ENCODE measurements at places on chromosomes 6 and 20.

DNA sequence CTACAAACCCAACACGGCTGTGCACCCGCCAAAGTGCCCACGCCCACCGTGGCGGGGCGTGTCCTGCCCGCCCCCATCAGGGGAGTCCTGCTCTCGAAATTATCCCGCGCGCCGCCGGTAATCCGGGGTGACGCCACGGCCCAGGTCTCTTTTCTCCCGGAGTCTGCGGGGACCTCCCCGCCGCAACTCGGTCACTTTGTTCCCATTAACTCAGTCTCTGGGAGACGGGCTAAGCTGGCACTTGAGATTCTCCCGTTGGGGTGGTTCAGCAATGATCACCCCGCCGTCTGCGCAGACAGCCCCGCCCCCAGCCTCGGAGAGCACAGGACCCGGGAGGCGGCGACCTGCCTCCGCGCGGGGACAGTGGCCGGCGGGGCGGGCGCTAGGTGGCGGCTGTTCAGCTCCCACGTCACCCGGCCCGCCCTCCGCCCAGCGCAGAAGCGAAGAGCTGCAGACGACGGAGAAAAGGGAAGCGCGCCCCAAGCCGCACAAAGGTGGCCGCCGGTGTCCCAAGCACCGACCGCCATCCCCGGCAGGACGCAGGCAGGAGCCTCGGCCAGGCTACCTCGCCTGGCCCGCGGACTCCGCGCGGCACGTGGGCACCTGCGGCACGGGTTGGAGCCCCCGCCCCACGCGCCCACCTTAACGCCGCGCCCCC lies 31.5 kb downstream of the SF3B5 start:
- peak; percentile 95 for DNase-seq

DNA sequence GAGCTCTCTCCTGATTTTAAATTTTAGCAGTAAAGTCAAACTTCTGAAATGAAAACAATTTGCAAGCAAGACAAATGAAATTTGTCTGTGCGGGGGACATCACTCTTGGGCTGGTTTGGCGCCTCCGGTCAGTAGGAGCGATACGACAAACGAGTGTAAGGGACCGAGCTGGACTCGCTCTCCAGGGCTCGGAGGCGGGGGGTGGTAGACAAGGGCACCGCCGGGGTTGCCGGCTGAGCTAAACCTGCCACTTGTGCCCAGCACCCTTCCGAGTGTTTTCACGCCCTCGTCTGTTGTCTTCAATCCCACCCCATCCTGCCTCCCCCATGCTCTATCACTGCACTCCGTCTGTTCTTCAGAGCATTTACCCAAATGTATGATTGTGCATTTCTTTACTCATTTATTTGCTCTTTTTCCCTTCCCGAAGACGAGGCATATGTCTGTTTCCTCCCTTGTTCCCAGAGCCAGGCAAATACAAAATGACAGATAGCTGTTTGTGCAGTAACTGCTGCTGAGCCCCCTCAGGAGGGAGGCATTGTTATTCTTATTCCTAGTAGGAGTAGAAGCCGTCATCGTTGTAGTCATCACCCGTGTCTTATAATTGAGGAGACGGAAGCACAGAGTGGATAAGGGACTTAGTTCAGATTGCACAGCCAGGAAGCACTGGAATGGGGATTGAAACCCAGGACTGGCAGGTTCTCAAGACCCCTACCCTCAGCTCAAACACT lies 62.8 kb upstream of the APCDD1L start:
- DNase-seq, result no peak

GRCh38 chr6:118367314-118367713 lies 180.8 kb upstream of the PLN start:
- DNase-seq, result no peak

GRCh38 chr20:2865630-2866029 lies 7.7 kb upstream of the PTPRA start:
- DNase-seq, result no peak

- DNase-seq, result no peak
Observed at GRCh38 chr6:167501831-167502385, 177.0 kb downstream of the TTLL2 start.

GRCh38 chr6:20458027-20458894 lies 56.6 kb downstream of the E2F3 start:
- no peak for DNase-seq

DNA sequence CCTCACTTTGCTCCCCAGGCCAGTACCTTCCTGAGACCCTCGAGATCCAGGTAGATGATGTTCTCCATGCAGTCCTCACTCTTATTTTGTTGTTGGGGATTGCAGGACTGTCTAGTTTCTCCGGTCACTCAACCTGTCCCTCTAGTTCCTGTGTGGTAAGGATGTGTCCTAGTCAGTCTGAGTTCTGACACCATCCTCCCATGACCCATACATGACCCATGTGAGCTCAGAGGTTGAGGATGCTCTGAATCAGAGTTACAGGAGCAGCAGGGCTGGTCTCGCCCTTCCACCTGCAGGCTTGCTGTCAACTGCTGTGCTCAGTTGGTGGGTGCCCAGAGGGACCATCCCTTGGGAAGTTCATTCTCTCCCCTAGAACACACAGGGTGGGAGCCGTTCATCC lies 11.9 kb upstream of the CST8 start:
- DNase-seq, result no peak

GRCh38 chr20:62350629-62351422 lies 16.3 kb downstream of the LAMA5 start:
- DNase-seq, result no peak

- DNase-seq, result no peak
Observed at GRCh38 chr6:149134511-149134933, 183.0 kb upstream of the TAB2 start.

- DNase-seq, result no peak
Observed at GRCh38 chr20:23415959-23416583, 5.2 kb downstream of the NAPB start.

DNA sequence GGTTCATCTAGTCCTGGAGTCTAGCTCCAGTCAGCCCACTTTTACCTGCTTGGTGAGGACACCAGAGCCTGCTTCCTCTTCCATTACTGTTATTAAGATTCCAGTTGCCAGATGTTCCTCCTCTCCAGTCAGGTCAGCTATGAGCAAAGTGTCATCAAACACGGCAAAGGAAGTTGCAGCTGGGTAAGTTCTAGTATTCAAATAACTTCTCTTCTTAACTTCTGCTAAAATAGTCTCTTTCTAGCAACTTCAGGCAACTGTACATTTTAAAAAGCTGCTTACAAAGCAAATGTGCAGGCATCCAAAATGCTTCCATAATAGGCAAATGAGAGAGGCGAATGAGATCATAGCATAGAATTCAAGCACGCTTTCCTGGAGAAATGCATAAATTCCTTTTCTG lies 18.4 kb upstream of the MRPS18A start:
- no peak for DNase-seq

DNA sequence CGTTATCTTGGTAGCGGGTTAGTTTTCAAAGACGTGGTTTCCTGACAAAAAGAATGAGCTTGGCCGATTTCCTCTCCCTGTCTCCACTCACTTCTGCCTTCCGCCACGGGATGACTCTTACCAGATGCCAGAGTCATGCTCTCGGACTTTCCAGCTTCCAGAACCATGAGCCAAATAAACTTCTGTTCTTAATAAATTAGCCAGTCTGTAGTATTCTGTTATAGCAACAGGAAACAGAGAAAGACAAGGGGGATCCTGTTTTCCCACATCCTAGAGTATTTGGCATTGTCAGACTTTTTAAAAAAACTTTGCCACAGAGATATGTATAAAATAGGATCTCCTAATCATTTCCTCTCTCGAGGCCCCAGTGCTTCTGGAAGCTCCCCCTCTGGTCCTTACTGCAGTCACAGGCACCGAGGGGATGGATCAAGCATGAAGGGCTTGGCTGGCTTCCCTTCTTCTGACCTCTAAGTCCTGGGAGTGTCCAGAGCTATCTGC lies 84.9 kb upstream of the NAA20 start:
- DNase-seq, result no peak

GRCh38 chr6:116060572-116061283 lies at the start of gene FRK:
FRK (minus strand) TSS chr6:116060891; CDS start chr6:116060311, 580 bp downstream.
- DNase-seq, result no peak

DNA sequence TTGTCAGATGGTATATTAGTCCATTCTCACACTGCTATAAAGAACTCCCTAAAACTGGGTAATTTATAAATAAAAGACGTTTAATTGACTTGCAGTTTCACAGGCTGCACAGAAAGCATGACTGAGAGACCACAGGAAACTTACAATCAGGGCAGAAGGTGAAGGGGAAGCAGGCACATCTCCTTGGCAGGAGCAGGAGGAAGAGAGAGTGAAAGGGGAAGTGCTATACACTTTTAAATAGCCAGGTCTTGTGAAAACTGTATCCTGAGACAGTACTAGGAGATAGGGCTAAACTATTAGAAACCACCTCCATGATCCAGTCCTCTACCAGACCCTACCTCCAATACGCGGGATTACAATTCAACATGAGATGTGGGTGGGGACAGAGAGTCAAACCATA lies 193.9 kb upstream of the KCNG1 start:
- DNase-seq, result no peak

DNA sequence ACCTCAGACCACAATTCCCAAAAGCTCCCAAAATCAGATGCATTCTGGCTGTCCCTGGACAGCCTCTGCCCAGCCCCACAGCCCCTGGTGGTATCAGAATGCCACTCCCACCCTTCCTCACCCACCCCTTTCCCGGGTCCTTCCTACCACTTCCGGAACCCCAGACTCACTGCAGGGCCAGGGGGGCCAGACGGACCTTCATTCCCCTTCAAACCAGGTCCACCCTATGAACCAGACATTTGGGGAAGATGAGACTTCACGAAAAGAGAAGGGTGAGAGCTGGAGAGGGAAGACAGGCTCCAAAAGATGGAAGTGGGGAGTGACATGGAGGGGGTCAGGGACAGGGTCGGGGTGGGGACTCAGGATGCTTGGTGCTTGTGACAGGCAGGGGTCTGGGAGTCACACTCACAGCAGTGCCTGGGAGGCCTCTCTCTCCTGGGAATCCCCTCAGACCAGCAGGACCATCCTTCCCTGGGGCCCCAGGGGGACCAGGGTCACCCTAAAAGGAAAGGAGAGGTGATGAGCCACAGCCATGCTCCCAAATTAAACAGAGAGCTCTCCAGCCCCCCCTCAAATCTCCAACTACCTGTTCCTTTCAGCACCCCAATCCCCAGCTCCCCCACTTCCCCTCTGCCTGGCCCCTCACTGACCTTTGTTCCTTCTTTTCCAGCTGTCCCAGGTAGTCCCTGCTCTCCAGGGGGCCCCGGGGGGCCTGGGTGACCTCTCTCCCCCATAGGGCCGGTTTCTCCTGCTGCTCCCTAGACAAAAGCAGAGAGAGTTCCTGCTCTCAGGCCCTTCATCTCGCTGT lies 20.2 kb downstream of the COL11A2 start:
- DNase-seq, result no peak

DNA sequence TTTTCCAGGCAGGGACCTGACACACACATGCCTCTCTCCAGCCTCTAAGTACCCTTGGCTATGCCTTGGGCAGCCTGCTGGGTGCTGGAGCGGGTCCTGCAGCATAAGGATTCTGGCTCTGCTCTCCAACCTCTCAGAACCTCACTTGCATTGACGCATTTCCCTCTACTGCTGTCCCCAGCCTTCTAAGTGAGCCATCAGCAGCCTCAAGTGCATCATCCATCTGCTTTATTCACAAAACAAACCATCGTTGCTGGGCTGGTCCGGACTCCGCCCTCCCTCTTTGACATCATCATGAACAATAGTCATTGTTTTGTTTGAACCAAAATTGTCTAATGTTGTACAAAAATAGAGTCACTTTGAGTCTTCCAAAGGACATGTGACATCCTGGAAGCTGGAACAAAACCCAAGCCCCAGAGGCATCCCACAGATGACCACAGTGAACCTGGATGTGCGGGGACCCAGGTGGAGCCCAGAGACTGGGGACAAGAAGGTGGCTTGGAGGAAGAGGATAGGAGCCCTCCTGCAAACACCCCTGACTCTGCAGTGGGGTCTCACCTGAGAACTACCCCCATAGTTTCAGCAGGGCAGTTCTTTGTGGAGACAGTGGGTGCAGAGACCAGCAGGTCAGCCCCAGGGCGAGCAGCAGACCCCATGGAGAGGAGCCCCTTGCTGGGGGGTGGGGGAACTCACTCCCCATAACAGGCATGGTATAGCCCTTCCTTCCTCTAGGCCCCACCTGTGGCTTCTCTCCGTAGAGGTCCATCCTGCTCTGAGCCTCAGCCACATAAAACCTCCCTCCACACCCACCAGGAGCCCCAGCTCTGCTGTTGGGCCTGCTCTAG lies 230.1 kb downstream of the SYNDIG1 start:
- DNase-seq, result no peak

DNA sequence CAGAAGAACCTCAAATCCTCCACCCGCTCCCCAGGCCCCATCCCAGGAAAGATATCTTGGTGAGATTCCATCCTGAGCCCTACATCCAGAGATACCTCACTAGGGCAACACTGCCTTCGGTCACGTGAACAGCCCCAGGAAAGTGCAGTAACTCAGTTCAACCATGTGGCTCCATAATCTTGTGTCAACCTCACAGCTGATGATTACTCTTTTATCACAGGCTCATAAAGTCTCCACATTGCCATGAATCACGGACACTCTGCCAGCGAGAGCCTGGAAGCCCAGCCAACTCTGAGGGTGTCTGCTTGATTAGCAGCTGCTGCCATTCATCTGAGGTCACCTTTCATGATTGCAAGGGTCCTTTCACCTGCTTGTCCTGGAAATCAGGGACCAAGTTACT lies 175.8 kb upstream of the LRFN2 start:
- DNase-seq, result no peak

- no peak for DNase-seq
Observed at GRCh38 chr6:35258858-35259193, 709 bp upstream of the ZNF76 start.

DNA sequence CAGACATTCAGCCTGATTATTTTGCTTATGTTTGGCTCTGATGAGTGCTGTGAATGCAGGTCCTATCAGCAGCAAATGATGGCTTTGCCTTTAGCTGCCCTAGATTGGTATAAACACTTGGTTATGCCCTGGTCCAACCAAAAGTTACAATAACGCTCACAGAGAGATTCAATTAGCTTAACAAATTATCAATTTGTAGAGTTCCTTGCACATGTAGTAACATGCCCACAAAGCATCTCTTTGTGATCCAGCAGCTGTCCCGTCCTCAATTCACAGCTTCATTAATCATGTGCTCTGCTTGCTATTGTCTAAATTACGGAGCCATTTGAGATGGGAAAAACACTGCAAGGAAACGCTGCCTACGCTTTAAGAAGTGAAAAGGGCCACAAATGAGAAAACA lies 457.9 kb downstream of the HDGFL1 start:
- DNase-seq, result no peak

DNA sequence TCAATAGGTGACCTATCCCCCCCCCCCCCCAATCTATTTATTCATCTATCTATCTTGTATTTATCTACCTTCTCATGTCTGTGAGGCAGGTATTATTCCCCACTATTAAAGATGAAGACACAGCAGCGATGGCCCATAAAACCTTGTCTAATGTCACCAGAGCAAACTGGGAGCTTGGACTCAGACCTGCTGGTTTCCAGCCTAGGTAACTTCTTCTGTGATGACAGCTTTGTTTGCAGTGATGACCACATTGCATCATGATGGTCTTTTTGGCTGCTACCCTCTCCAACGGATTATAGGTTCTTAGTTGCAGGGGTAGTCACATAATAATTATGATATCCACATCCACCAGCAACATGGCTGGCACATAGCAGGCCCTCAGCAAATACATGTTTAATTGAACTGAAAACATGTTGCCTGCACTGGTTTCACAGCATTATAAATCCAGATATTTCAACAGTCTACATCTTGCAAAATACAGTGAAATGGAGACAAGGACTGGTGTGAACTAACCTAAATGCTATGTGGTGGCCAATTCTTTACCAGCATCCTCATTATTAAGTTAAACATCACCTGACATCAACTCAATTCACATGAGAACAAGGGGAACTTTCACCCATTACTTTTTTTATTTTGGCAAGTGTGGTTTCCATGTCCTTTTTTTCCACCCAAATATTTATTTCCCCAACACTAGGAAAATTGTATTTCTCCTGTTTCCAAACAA lies 712.5 kb upstream of the NRSN1 start:
- no peak for DNase-seq
